NCI-H1436 (cell line): ENCODE measurements at places on chromosomes 16 and 17.

DNA sequence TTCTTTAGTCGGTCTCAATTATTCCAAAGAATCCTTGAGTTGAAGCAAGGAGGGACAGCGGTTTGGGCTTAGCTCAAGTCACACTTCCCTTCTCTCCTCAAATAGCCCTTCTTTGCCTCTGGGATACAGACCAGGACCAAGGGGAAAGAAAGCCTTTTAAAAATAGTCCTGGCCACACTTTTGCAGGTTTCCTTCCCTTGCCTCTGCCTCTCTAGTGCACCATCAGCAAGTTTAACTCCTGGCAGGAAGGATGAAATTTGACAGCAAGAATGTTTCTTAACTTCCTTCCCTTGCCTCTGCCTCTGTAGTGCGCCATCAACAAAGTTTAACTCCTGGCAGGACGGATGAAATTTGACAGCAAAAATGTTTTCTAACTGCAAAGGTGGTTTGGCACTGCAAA, 7.2 kb upstream of the G6PC1 start:
- DNase-seq, result no peak

DNA sequence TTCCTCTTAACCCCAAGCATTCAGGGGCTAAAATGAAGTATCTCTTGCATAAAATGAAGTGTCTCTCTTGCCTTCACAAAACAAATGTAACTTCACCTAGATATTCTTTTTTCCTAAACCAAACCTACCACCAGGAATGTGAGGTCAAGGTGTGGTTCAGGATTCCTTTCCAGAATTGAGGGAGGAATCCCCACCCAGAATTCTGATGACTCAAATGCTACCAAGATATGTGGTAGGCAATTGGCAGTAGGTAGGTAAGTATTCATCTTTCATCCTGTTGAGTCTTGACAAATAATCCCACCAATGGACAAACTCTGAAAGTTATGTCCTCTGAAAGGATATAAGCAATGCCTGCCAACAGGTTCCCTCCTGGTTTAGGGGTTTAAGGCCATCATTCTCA, 26.2 kb downstream of the TRIM16 start:
- DNase-seq, result no peak

GRCh38 chr17:14037453-14037852, 31.9 kb upstream of the COX10 start:
- DNase-seq, result no peak

- no peak for DNase-seq
Observed at GRCh38 chr17:76039121-76039520, 12.0 kb upstream of the EVPL start.

DNA sequence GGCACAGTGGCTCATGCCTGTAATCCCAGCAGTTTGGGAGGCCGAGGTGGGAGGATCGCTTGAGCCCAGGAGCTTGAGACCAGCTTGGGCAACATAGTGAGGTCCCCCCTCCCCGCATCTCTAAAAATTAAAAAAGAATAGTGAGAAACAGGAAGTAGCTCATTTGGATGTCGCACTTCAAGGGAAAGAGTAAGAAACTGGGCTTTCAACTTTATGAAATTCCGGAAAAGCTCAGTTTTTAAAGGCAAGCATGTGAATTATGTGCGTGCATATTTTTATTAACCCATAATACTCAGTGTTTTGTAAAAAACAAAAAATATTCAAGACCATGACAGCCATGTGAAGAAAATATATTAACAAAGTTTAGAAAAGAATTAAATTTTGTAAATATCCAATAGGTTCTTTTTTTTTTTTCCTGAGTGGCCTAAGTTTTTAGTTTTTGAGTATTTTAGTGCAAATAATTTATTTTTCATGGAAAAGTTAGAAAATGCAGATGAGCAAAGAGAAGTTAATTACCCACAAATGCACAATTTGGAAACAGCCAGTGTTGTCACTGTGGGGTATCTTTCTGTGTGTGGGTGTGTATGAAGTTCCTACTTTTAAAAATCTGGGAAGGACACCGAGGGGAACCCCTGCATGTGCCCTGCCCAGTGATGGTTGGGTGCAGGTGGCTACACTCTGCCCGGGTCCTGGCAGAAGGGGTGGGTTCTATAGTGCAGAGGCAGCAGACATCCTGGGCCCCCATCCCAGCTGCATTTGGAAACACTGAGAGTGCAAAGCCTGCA, 40.0 kb downstream of the CIBAR2 start:
- DNase-seq, result no peak

DNA sequence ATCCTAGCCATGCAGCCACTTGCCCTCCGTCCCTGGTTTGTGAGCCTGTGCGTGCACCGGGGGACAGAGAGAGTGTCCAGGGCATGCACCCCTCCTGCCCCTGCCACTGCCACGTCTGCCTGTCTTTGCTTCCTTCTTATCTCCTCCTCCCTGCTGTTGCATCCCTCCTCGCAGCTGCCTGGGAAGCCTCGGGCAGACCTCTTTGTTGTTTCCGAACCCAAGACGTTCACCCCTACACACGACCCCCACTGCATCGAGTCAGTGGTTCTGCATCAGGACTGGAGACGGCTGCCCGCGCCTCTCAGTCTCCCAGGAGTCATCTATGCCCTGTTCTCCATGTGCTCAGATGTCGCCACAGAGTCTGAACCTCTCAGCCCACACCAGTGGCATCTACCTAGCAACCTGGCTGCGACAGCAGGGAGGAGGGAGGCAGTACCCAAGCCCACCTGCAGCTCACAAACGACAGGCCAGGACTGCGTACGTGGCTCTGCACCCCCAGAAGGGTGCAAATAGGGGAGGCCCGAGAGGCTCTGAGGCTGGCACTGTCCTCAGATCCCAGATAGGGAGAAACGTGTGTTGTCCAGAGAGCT, 5.2 kb downstream of the TIMP2 start:
- no peak for DNase-seq

DNA sequence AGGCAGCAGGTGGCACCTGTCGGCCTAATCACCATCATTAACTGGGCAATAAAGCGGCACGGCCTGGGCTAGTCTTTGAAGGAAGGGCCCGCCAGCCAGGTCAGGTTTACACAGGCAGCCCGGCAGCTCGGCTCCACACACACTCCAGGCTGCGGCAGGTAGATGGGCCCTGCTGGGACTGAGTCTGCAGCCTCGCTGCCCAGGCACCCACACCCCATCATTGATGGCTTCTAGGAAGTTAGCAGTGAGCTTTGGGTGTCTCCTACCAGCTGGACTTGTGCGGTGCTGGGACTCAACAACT, 6.8 kb upstream of the FOXN1 start:
- no peak for DNase-seq

- DNase-seq, result no peak
Observed at GRCh38 chr16:66662445-66663194, 33.9 kb downstream of the CMTM4 start.

- DNase-seq, result no peak
Observed at GRCh38 chr17:78537217-78537860, 39.9 kb downstream of the DNAH17 start.

DNA sequence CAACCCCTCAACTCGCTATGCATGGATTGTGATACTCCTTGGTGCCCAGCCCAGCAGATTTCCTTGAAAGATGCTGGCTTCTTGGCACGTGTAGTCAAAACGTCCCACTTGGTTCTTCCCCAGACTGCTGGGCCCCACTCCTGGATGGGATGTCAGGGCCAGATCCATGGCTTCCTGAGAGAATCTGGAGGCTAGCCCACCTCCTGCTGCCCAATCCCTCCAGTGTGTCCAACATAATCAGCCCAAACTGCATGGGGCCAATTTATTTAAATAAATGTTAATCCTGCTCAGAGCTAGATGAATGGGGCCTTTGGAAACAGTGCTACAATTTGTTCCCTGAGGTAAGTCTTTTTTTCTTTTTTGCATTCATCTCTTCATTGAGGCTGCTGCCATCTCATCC, 49.4 kb downstream of the WSB1 start:
- no peak for DNase-seq

- no peak for DNase-seq
Observed at GRCh38 chr17:34763728-34764665, 184.6 kb downstream of the TMEM132E start.

GRCh38 chr16:10668322-10669045, 26.2 kb downstream of the TEKT5 start:
- DNase-seq, result no peak

DNA sequence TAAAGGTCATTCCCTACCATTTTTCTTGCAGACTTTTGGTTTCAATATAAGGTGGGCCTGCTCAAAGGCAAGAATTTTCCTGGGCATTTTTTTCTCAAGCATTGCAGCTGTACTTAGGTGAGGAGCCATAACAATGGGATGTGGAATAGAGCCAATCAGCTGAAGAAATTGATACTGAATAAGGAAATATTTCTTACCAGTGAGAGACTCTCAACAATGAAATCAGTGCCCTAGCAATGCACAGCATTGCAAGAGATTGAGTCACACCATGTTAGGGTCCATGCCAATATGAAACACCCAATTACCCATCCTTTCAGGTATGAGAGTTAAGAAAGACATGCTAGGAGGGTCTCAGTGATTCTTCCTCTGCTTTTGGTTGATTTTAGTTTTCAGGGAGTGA, 237.6 kb downstream of the SOX9 start:
- DNase-seq, result no peak

DNA sequence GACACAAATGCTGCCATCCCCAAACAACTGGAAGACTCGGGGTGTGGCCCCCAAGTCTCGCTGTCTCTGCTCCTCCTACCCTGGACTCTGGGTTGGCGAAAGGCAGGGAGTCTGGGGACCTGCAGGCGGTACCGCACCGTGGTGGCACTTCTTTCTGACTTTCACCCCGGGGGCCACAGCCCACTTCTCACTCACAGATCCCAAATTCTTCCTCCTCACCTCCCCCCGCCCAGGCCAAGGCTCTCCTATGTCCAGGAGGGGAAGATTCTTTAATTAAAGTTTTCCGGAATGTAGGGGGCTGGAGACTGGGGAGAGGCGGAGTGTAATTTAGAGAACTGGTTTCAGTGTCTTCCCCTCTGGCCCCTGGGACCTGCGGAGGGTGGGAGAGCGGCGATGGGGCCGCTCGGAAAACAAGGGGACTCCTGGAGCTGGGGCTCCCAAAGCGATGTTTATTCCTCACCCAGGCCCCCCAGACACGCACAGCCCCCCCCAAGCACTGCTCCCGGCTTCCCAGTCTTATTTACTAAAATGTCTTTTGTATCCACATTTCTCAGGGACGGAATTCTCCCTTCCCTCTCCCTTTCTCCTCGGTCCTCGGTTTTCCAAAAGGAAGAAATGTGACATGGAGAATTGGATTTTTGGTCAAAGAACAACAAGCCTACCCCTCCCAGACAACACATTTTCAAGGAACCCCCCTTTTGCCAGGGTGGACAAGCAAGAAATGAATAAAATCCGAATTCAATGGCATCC, 1.2 kb downstream of the WNT3 start:
- DNase-seq, result no peak

GRCh38 chr16:78957317-78958100, 643.0 kb downstream of the MAF start:
- DNase-seq, result no peak

- peak; percentile 19 for DNase-seq
Observed at GRCh38 chr17:4249452-4250029, 14.2 kb downstream of the ANKFY1 start.

DNA sequence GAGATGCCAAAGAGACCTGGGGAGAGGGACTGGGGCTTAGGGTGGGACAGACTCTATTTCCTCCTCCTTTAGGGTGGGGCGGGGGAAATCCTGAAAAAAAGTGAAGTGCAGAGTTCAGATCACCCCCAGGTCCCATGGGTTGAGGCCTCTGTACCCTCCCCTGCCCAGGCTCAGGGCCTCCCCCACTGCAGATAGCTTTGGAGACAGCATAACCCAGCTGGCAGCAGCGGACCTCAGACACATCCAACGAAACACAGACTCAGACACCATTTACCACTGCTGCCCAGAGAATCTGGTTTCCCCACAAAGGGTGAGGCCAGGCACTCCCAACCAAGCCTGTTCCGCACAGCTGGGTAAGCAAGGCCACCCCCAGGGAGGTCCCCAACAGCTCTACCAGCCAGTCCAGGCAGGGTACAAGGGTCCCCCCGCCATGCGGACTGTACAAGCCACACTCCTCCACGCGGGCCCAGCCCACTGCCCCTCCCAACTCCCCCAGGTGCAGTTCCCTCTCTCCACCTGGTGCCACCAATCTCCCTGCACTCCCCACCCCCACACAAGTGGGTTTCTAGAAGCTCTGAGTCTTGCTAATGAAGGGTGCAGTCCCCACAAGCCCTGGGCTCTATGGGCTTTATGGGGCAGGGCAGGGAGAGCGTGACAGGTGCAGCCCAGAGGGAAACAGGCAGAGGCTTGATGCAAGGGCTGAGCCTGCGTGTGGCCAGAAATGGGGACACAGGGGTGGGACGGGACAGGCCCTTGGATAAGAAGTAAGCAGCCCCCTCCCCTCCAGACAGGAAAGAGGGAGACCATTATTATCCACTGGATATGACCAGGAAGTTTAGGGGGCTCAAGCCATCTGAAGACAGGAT, 8.9 kb downstream of the RHBDF2 start:
- DNase-seq, result peak; percentile 10

DNA sequence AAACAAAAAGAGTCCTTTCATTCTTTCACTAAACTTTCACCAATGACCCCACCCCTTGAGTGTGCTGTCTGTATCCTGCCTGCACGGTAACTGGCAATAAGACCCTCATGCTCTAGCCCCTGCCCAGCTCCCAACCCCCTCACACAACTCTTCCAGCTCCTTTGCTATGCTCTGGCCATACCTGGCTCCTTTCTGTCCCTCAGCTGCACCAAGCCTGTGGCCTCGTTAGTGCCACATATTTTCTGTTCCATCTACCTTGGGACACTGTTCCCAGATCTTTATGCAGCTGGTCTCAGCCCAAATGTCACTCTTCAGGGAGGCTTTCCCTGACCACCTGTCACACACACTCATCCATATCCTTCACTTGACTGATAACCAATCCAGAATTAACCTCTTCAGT, 47.3 kb downstream of the C16orf82 start:
- no peak for DNase-seq
